ENCODE measurements at places on chromosomes 5 and 9.

DNA sequence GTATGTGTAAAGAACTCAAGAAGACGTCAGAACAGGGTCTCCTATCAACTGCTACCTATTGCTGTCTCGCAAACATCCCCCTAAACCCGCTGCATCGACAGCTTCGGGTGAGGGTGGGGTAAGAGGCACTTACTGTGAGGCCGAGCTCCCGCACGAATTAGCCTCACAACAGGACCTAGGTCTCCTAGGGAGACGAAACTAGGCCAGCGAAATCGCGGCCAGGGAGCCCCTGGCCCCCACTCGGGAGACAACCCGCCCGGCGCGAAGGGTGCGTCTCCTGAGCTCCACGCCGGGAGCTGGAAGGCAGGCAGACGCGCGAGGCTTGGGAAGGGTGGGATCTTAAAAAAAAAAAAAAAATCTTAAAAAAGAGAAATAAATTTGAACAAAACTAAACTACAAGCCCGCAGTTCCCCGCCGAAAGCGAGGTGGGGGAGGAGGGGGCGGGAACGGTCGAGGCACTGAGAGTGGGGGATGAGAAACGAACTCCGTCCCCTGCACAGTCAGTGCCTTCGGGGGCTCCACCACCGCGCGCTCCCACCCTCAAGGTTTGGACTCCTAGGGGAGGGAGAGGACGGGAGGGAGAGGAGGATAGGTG is 33.0 kb upstream of the NFIB start:
- no peak for DNase-seq

DNA sequence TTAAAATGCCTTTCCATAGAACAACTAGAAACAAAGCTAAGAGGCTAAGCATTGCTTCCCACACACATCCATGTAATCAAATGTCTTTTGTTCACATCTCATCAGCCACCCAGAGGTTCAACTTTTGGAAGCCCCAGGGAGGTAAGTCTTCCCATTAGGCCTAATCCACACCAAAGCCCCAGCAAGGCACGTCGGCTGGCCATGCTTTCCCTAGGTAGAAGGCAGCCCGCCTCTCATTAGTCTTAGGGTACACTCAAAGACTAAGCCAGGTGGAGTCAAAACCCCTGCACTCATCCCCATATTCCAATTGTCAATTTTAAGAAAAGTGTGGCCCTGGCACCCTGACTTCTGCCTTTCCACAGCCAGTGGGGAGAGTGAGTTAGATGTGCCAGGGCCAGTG is 87.9 kb downstream of the ATPSCKMT start:
- no peak for DNase-seq

- DNase-seq: no peak
Measured at GRCh38 chr9:68727636-68728035, 22.6 kb downstream of the PIP5K1B start.

- DNase-seq: no peak
Measured at GRCh38 chr9:37197158-37198038, 77.0 kb downstream of the ZCCHC7 start.

- no peak for DNase-seq
Measured at GRCh38 chr9:89983411-89983810, 378.6 kb downstream of the GADD45G start.

GRCh38 chr5:157219491-157220271 is 39.0 kb downstream of the ITK start:
- DNase-seq: no peak
